ENCODE measurements at places on chromosomes 6 and 20.

- DNase-seq = no peak
These were observed 26.1 kb downstream of the NHSL1 start for GRCh38 chr6:138473144-138473543.

- no peak for DNase-seq
These were observed 75.9 kb downstream of the OR2B2 start for GRCh38 chr6:27836141-27836782.

- DNase-seq = no peak
These were observed 36.1 kb downstream of the KIF16B start for GRCh38 chr20:16537025-16537665.

GRCh38 chr20:64189986-64190385 is 25.7 kb downstream of the MYT1 start:
- DNase-seq = no peak

DNA sequence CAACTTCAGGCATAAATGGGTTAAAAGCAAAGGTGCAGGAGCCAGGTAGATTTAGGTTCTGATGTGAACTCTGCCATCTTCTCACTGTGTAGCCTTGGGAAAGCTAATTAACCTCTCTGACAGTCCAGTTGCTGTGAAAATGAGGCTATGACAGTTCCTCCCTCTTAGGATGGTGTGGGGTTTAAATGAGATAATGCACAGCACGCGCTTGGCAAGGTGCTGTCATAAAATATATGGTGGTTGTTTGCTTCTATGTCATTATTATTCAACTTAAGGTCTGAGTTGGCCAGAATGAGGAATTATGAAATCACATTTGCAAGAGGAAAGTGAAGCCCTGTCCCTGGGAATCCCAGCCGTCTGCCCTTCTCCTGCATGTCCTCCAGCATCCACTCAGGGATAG is 15.5 kb upstream of the BCAS1 start:
- DNase-seq = no peak

DNA sequence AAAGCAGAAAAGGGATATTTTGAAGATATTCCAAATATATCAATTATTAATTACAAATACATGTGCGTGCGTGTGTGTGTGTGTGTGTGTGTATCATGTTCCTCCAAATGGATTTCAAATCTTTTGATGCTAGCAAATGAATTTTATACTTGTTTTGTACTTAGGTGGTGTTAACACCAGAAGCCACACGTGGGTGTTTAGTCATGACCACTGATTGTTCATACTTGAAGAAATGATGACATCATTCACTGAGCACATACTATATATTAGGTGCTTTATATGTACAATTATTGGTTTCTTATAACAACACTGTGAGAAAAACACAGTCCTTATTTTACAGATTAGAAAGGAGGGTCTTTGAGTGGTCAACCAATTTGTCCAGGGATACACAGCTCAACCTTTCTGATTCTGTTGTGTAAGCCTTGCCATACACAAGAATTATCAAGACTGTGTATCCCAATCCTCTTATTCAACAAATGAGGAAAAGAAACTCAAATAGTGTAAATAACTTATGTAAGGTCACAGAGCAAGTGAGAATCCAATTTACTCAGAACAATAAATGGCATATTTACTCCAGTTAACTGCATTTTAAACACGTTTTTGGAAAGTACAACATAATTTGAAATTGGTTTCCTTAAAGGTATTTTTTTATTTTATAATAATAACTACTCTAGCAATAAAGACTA is 88.5 kb downstream of the BCAS1 start:
- DNase-seq = no peak

DNA sequence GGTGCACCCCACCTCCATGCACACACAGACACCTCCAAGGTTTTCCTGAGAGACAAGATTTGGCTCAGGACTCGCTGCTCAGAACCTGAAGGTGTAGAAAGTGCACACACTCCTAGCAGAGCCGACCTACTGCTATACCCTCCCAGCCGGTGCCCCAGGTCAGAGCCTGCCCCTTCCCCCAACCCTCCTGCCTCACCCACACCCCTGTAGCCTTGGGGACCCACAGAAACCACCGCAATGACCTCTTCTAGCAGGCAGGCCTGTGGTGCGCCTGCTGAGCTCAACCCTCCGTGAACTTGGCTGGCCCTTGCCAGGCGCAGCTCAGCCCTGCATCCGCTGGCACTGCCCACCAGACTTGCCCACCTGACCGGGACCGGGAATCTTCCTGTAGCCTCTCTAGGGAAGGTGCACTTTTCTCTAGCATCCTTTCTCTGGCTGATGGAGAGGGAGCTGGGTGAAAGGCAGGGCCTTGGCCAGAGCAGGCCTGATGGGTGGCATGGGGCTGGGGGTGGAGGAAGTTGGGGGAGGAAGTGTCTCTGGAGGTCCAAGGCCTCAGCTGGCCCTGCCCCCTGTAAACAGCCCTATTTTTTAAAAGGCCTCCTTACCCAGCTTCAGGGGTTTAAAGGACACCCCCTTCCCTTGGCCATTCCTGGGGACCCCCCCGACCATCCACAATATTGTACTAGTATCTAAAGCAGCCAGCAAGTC is 36.9 kb upstream of the SLCO4A1 start:
- DNase-seq = no peak

DNA sequence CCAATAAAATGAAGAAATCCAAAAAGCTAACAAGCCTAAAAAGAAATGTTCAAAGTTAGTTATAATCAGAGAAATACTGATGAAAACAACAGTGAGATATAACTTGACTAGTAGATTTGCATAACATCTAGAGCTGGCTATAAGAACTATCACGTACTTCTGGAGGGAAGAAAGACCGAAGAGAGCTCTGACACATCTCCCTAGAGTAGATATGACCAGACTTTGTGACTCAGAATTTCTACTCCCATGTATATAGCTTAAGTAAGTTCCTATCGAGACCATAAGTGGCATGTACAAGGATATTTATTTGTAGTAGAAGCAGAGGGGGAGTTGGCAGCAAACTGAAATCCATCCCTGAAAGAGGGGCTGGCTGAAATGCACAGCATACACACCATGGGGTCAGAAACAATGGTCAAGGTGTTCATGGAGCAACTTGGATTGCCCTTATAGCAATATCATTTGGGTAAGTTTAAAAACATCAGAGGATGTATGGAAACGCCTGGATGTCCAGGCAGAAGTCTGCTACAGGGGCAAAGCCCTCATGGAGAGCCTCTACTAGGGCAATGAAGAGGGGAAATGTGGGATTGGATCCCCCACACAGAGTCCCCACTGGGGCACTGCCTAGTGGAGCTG is 25.6 kb upstream of the IL17A start:
- DNase-seq = no peak

DNA sequence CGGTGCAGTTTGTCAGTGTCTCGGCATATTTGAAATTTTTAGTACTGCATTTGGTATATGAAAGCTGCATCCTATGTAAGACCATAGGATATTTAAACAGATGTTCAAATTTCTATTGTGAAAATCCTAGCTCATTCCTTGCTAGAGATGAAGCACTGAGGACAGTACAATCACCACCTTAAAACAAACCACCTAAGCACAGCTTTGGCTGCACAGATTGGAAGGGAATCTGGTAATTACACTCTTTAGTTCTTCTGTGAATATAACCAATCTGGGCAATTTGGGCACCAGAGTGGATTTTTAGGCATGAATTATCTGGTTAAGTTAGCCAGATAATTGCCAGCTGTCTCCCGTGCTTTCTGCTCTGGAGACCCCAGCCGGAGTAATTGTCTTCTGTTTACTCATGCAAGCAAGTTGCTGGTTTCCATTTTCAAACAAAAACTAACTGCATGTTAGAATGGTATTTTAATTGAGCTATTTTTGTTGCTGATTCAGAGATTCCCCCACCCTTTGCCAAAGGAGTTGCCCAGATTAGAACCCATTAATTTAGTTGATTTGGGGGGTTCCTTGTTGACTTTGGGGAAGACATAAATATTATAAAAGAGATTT is 36.9 kb downstream of the E2F3 start:
- DNase-seq = no peak
